ENCODE measurements at places on chromosomes 11 and 22.

- no peak for DNase-seq
Observed at GRCh38 chr11:80846442-80846841, 1405.6 kb upstream of the TENM4 start.

DNA sequence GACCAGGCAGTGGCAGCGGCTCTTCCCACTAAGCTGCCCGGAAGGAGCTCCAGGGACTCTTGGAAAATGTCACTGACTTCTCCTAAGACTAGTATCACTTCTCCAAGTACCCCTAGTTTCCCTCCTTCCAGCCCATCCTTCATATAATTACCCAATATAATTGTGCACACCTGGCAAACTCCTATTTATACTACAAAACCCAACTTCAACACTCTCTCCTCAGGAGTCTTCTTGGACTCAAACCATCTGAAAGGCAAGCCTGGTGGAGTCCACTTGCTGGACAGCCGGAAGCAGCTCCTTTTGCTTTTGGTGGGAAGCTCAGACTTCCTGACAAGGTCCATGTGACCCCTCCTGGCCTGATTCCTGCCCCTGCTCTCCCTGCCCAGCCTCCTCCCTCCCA lies 955.9 kb downstream of the TBC1D22A start:
- no peak for DNase-seq

GRCh38 chr22:47734511-47734910 lies 972.1 kb downstream of the TBC1D22A start:
- no peak for DNase-seq

DNA sequence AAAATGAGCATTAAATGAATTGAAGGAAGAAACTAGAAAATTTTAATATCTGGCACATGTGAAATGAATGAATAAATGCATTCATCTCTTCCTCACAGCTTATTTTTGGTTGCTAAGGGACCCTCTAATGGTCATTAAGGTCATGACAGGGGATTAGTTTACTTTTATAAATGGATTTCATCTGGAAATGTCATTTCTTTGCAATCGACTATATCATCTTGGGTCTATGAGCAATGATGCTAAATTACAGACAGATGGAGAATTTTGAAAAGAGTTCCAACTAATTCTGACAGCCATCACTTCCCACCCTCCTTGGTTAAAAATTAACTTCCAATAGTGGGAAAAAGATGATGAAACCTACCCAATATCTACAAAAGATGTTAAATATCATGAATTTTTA lies 98.0 kb downstream of the KIF18A start:
- no peak for DNase-seq
